A549 treated with CpdA at 1 μM for 4 hours (cell line): ENCODE measurements at places on chromosomes 1 and 21. TPM values are rescaled to one million over a fixed set of nuclear protein-coding genes. Genes with fewer than 3 reads are reported as not detected.

Gene CLEC20A
- total RNA-seq: not detected in 5 replicates

Gene PCP4
- total RNA-seq: not detected in 5 replicates

Gene TMEM125
- total RNA-seq: not detected in 5 replicates

Gene HAPLN2
- total RNA-seq: 0.03 TPM in 1 of 5 replicates, not detected in the others

Gene GJA4
- not detected in 5 replicates for total RNA-seq

Gene CFHR1
- 0.16 to 0.40 TPM (median 0.22 TPM) in 4 of 5 replicates, not detected in the other for total RNA-seq

Gene NPHS2
- total RNA-seq: not detected in 5 replicates

Gene BSND
- not detected in 5 replicates for total RNA-seq

Gene PROK1
- total RNA-seq: not detected in 5 replicates

Gene TENT5C
- 0.05 to 0.14 TPM (median 0.09 TPM) in 5 replicates for total RNA-seq

Gene CFAP74
- 0.01 TPM in 1 of 5 replicates, not detected in the others for total RNA-seq

Gene DCAF8
- total RNA-seq: 48.2 to 62.4 TPM (median 49.6 TPM) in 5 replicates

Gene ELAPOR1
- total RNA-seq: 0.43 to 1.1 TPM (median 0.51 TPM) in 5 replicates

Gene LCE2B
- total RNA-seq: not detected in 5 replicates

Gene SELE
- total RNA-seq: not detected in 5 replicates

Gene IL24
- total RNA-seq: 0.24 to 0.57 TPM (median 0.40 TPM) in 4 of 5 replicates, not detected in the other

Gene COL8A2
- total RNA-seq: 0.06 to 0.15 TPM (median 0.09 TPM) in 5 replicates

Gene MYCL
- 0.99 to 1.4 TPM (median 1.3 TPM) in 5 replicates for total RNA-seq

Gene CDK11A
- total RNA-seq: 20.8 to 28.6 TPM (median 24.9 TPM) in 5 replicates

Gene LAMC2
- 25.3 to 36.8 TPM (median 29.1 TPM) in 5 replicates for total RNA-seq

Gene CA14
- not detected in 5 replicates for total RNA-seq

Gene TBX19
- 0.49 to 0.96 TPM (median 0.87 TPM) in 5 replicates for total RNA-seq

Gene RHBG
- not detected in 5 replicates for total RNA-seq

Gene S100A10
- total RNA-seq: 1,952 to 2,092 TPM (median 2,021 TPM) in 5 replicates

Gene LCK
- total RNA-seq: 0.03 TPM in 1 of 5 replicates, not detected in the others

Gene ERVH48-1
- total RNA-seq: not detected in 5 replicates

Gene DCDC2B
- total RNA-seq: not detected in 5 replicates

Gene CHTOP
- 63.4 to 84.0 TPM (median 77.0 TPM) in 5 replicates for total RNA-seq

Gene FCRL1
- not detected in 5 replicates for total RNA-seq

Gene LMOD1
- total RNA-seq: not detected in 5 replicates

Gene PROX1
- 0.02 to 0.17 TPM (median 0.09 TPM) in 4 of 5 replicates, not detected in the other for total RNA-seq

Gene WNT2B
- total RNA-seq: 0.24 to 0.44 TPM (median 0.27 TPM) in 5 replicates

Gene BNIPL
- total RNA-seq: 0.09 to 0.12 TPM (median 0.11 TPM) in 4 of 5 replicates, not detected in the other

Gene DAB1
- not detected in 5 replicates for total RNA-seq

Gene LCE1D
- total RNA-seq: not detected in 5 replicates

Gene DNALI1
- total RNA-seq: 0.03 to 0.13 TPM in 2 of 5 replicates, not detected in the others

Gene PEAR1
- 9.3 to 11.4 TPM (median 9.9 TPM) in 5 replicates for total RNA-seq

Gene TCHH
- 0.14 to 0.24 TPM (median 0.19 TPM) in 5 replicates for total RNA-seq

Gene APOBEC4
- total RNA-seq: not detected in 5 replicates

Gene NCAM2
- not detected in 5 replicates for total RNA-seq

Gene LRRC3
- total RNA-seq: 0.98 to 2.0 TPM (median 1.7 TPM) in 5 replicates

Gene RYR2
- 0.01 to 0.06 TPM (median 0.02 TPM) in 3 of 5 replicates, not detected in the others for total RNA-seq

Gene ALPL
- 0.15 to 0.43 TPM (median 0.32 TPM) in 5 replicates for total RNA-seq

Gene CD5L
- total RNA-seq: not detected in 5 replicates

Gene NTMT2
- not detected in 5 replicates for total RNA-seq

Gene EPHA2
- 104 to 139 TPM (median 130 TPM) in 5 replicates for total RNA-seq

Gene OR2W3
- not detected in 5 replicates for total RNA-seq

Gene TFF2
- total RNA-seq: 0.10 TPM in 1 of 5 replicates, not detected in the others

Gene INTS3
- 18.5 to 22.8 TPM (median 21.8 TPM) in 5 replicates for total RNA-seq

Gene CELA3A
- not detected in 5 replicates for total RNA-seq

Gene ITLN2
- 0.16 TPM in 1 of 5 replicates, not detected in the others for total RNA-seq

Gene CDA
- total RNA-seq: 32.1 to 47.4 TPM (median 36.1 TPM) in 5 replicates

Gene ETV3L
- total RNA-seq: not detected in 5 replicates
